Fibroblast of lung (primary cell): ENCODE measurements at places on chromosomes 7 and 10.

- no peak for DNase-seq
These were observed 1.2 kb downstream of the MNX1 start for GRCh38 chr7:157009170-157009777.

- no peak for DNase-seq
These were observed 72.3 kb downstream of the PRPF18 start for GRCh38 chr10:13658871-13659685.

- DNase-seq = no peak
These were observed 7.6 kb downstream of the ADARB2 start for GRCh38 chr10:1729751-1730150.

DNA sequence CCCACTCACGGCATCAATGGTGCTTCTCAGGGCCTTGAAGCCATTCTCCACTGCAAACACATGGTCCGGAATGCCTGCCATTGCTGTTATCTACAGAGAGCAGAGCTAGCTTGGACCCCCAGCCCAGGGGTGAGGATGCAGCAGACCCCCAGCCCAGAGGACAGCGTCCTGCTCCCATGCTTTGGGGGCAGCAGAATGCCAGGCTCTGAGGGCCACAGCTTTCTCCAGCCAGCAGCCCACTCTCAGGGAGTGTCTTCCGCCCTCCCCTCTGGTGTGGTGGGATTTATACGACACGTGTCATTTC is 48.1 kb upstream of the MSMB start:
- DNase-seq = no peak

DNA sequence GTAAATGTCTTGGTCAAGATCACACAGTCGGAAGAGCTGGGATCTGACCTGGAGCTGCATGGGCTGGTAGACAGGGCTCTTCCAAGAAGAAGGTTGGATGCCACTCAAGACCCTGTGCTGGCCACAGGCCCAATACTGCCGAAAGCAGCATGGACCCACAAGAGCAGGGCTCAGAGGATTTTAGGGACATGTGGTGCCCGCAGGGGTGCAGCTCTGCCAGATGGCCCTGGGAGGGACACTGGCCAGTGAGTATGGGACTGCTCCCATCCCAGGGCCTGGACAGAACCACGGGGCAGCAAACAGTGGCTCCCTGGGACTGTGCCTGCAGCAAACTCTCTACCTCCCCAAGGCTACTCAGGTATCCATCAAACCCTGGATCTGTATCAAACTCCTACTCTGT is 12.4 kb downstream of the MAT1A start:
- no peak for DNase-seq
